Stimulated activated CD8-positive, alpha-beta memory T cell treated with anti-CD3 and anti-CD28 coated beads, Interleukin-15, amount 100 ng/mL, for 4 hours (primary cell): ENCODE measurements at places on chromosomes 4 and X.

DNA sequence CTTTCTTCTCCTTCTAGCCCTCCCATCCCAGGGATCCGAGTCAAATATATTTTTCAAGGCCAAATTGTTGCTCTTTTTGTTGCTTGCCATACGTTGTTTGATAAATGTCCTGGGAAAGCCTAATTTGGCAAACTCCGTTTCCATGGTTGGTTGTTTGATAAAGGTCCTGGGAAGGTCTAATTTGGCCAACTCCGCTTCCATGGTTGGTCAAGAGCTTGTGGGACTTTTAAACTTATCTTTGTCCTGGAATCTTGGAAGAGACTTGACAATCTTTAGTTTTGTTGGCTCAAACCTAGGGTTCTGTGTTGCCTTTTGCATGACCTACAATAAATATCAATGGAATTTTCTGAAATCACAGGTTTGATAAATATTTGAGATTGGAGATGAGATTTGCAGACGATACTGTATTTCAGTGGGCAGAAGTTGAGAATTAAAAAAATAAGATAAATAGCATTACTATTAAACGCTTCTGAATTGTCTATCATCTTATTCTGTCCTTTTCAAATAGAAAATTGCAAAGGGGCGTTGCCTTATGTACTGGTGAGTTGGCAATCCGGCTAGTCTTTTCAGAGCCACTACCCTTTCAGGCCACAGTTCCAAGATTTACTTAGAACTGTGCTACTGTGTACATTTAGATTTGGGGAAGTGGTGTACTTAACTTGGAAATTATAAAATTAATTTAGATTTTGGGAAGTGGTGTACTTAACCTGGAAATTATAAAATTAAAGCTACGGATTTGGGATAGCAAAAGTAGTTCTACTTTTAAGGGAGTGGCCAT is 804 bp downstream of the OSTC start:
- no peak for DNase-seq

DNA sequence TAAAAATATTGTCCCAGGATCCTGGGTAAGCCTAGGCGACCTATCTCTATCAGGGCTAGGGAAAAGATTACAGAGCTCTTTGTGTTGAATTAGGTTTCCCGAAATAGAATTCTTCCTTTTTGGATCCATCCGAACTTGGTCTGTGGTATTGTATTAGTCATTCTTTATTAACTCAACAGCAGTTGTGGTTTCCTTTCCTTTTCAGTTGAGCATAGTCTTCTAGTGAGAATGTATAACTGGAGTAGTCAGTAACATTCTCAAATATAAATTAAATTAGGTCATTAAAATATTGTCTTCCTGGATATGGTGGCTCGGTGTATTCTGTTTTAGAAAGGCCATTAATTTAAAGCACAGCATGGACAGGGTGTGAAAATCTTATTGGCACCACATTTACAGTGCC is 520.4 kb downstream of the NLGN4X start:
- no peak for DNase-seq

- DNase-seq: no peak
Observed at GRCh38 chr4:123649250-123649644, 252.7 kb downstream of the SPRY1 start.

- no peak for DNase-seq
Observed at GRCh38 chrX:67094061-67094460, 449.8 kb upstream of the AR start.

- DNase-seq: no peak
Observed at GRCh38 chrX:39337451-39337850, 536.2 kb downstream of the MID1IP1 start.

DNA sequence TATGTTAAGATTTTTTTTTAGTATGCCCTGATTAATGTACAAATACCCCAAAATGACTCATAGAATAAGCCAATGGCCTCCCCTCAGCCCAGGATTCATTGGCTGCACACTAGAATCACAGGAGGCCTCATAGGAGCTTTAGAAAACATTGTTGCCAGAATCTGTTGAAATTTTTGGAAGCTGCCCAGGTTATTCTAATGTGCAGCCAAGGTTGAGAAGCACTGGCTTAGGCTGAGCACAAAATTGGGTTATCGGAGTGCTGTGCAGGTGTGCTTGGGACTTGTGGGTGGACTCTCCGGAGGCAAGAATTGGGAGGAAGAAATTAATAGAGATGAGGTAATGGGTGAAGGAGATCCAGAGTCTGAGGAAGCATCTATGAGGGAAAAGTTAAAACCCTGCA is 41.3 kb upstream of the VCX start:
- no peak for DNase-seq

DNA sequence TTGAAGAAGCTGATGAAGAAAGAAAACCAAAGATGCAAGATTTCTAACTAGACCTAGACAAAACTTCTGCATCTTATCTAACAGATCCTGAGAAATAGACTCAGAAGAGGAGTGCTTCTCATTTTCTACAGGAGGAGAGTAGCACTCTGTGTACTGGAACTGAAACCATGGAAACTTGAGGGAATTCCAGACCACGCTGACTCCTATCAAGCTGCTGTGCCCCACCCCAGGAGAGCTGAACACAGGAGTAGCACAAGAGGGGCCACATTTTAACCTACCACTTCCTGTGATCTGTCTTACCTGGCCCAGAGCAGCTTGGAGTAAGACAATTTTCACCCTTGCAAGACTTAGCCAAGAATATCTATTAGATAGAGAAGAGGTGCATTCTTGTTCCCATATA is 248.9 kb downstream of the SCFD2 start:
- no peak for DNase-seq
